ENCODE measurements at places on chromosomes 3 and 15.
A peak's percentile ranks its signal among the peaks of the same experiment; 100 is the strongest.

- DNase-seq = no peak
These were observed 21.0 kb upstream of the CA12 start for GRCh38 chr15:63402498-63403253.

DNA sequence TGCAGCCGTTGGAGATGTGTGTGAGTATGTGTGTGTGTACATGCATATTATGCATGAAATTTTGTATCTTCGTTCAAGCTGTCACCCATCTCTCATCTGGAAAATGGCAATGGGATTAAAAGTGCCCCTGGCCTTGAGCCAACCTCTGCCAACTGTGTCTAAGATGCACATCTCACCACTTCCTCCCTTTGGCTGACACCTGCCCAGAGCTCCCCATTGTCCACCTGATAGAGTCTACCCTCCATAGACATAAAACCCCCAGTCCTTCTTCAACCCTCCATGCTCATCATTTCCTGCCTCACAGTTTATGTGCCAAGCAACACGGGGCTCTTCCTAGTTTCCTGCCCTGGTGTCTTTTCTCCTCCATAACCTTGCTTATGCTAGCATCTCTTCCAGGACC is 187.5 kb upstream of the HES1 start:
- no peak for DNase-seq

- DNase-seq = no peak
These were observed 23.3 kb upstream of the PSMD6 start for GRCh38 chr3:64046592-64046991.

- no peak for DNase-seq
These were observed 34.1 kb downstream of the WHAMM start for GRCh38 chr15:82843566-82843965.

DNA sequence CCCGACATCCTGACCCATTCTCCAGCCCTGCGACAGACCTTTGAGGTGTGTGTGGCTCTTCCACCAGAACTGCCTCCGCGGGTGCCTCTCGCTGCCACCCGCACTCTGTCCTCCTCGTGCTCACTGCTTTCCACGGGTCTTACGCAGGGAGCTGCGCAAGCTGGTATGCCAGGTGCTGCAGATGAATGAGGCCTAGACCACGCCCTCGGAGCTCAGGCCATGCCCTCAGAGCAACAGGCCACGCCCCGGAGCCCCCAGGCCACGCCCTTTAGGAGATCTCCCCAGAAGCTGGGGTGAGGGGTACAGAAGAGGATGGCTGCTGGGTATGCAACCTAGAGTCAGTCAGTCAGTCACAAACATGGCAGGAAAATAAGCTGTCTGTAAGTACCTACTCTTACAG is 300.3 kb downstream of the GABRG3 start:
- no peak for DNase-seq

DNA sequence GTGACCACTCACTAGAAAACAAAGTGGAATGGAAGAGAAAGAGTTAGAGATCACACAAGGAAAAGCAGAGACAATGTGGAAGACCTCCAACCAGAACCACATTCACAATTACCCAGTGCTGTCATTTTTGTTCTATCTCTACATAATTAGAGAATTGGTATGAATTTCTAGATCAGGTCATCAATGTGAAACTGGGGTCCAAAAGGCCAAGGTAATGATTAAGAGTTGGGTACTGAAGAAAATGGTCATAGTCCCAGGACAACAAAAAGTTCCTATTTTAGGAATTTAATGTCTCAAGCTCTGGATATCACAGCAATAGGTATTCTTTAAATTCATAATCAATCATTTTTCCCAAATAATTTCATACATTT is 84.7 kb upstream of the PPIB start:
- no peak for DNase-seq

DNA sequence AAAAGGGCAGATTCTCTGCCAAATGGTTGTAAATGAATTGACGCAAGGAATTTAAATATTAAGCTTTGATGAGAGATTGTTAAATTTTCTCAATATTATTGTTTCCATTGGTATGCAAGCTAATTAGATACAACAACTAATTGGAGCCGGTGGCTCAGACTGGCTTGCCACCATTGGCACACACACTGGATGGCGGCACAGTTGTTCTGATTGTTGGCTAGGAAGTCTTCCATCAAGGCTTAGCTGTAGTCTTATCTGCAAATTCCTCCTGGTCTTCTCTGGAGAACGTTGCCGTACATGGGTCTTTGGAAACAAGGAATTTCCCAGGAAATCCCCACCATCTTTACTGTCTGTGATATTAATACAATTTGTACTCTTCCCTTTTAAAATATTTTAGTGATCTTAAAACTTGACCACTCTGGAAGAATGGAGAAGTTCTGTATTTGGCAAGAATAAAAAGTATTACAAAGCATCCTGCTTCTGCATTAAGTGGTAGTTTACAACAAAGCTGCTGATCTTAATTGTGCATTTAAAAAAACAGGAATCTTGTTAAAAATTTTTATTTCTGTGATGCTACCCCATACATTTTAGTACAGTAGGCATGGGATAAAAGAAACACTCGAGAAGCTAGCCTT is 126.5 kb downstream of the UBE2E2 start:
- no peak for DNase-seq

DNA sequence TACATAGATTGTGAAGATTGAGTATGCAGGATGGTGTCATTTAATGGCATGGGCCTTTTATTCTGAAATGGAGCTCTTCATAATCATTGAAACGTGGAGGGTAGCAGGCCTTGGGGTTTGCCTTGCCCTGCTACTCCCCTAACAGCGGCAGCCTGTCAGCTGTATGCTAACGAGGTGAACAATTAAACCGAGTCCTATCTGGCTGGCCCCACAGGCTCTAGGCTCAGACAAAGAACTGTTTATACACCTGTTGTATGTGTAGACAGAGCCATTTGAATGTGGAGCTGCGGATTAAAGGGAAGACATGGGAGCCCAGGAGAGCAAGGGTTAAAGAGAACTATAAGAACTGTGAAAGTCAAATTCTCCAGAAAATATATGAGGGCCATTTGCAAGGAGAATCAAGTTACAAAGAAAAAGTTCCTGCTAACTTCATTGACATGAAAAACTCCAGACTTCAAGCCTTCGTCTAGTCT is 116.7 kb upstream of the CGNL1 start:
- no peak for DNase-seq

DNA sequence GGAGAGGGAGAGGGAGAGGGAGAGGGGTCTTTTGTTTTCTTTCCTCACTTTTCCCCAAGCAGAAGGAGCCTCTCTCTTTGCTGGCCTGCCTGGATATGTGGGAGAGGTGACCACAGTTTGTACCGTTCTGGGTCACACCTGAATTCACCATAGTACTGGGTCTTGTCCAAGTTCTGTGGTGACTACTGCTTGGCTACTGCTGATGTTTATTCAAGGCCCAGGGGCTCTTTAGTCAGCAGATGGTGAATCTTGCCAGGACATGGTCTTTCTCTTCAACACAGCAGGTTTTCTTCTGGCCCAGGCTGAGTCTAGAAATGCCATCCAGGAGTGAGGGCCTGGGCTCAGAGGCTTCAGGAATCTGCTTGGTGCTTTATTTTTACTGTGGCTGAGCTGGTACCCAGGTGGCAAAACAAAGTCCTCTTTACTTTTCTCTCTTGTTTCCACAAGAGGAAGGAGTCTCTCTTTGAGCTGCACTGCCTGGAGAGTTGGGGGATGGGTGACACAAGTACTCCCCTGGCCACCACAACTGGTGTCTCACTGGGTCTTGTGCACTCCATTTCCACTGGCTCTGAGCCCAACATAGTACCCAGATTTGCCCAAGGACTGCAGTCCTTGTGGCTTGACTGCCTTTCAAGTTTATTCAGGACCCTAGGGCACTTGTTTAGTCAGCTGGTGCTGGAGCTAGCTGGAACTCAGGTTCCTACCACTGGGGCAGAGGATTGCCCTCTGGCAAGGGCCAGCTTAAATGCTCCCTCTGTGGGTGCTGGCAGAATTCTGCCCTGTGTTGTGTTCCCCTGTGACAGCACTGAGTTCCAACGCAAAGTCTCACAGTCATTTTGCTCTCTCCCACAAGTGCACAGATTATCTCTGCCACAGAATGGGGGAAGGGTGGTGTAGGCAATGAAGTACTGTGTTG is 16.8 kb upstream of the CCNDBP1 start:
- no peak for DNase-seq

GRCh38 chr3:10185804-10186762 is 21.4 kb downstream of the IRAK2 start:
- DNase-seq = no peak

- no peak for DNase-seq
These were observed 61.4 kb upstream of the ZBTB38 start for GRCh38 chr3:141306922-141307321.

DNA sequence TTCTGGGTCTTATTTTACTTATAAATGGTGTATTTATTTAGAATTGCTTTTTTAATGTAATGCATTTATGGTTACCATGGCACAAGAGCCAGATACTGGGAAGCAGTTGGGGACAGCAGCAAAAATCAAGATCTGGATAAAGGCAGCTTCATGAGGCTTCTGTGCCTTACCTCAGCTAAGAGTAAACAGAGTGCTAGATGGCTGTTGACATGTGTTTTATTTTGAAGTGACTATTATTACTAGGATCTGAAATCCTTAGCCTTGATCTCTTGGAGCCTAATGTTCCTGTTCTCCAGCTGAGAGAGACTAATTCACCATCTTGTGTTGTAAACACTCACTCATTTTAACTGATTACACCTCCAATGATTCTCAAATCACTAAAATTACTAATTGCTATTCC is 317.8 kb downstream of the LPP start:
- DNase-seq = no peak

DNA sequence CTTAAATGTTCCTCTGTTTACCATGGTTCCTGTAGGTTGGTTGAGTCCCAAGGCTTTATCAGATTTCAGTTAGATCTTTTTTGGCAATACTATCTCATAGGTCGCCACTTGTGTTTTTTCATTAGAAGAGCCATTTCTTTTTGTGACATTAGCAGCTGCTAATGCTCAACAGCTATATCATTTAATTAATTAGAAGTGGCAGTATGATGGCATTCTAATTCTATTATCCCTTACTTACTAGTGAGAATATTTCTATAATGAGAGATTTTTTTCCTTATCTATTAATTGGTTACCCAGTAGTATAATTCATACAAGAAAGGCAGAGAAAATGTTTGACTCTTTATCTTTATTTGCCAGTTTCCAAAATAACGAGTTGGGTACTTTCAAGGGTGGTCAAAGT is 25.2 kb downstream of the FRMD4B start:
- no peak for DNase-seq

GRCh38 chr3:106824856-106825255 is 552.4 kb upstream of the CCDC54 start:
- DNase-seq = no peak

GRCh38 chr3:188026191-188026968 is 127.6 kb upstream of the LPP start:
- DNase-seq = no peak

GRCh38 chr3:152834776-152835600 is at the start of gene P2RY1:
TSS of gene P2RY1 (plus strand) at chr3:152835131. CDS start at chr3:152835783, 652 bp downstream.
- peak; percentile 87 for DNase-seq

GRCh38 chr3:49199239-49199899 is 28.0 kb downstream of the KLHDC8B start:
- DNase-seq = peak; percentile 85

- no peak for DNase-seq
These were observed 72.4 kb downstream of the CRYGS start for GRCh38 chr3:186471771-186472170.

DNA sequence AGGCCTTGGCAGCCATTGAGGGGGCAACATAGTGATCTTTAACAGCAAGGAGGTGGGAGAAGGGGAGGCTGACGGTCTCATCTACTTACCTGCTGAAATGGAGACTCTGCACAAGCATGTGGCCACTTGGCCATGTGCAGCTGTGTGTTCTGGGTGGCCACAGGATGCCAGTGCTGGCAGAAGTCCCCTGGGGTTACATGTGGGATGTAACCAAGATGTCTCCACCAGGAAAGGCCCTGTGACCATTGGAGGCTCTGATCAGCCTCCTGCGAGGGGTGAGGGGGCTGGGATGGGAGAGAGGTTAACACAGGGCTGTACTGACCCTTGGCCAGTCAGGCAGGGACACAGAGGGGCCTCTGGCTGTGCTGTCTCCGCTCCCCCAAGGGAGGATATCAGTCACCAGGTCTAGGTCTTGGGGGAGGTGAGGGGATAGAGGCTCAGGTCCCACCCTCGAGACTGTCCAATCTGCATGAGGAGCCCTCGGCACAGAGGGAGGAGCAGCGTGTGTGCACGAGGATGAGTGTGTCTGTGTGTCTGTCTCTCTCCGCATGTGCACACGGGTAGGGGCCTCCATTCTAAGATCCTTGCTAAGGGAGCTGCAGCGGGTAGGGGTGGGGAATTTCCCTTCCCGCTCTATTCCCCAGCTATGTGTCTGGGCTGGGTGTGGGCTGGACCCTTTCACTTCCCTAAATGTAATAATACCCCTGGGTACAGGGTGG is 19.5 kb downstream of the PRKCD start:
- peak; percentile 88 for DNase-seq

DNA sequence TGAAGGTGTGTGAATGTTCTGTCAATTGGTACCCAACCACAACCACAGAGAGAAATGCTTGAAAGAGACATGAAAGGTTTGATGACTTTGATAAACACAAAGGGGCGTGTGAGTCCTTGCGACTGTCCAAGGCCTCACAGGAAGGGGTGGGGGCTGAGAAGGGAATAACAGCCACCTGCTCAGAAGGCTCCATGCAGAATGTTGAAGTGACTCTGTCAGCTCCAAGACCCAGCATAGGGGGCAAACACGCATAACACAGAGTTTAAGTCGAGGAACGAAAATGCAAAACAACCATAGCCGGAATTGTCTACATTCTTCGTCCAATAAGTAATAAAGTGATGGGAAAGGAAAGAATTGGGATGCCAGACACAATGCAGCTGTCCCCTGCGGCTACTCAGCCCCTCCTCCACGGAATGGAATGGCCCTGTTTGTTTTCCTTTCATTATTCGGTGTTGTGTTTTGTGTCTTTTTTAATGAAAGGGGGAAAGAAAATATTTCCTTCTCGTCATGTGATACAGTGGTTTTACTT is 19.9 kb downstream of the TMEM212 start:
- DNase-seq = no peak

- DNase-seq = no peak
These were observed 440.8 kb upstream of the GBE1 start for GRCh38 chr3:82202269-82202668.

GRCh38 chr3:99799422-99799821 is 18.2 kb upstream of the CMSS1 start:
- no peak for DNase-seq

DNA sequence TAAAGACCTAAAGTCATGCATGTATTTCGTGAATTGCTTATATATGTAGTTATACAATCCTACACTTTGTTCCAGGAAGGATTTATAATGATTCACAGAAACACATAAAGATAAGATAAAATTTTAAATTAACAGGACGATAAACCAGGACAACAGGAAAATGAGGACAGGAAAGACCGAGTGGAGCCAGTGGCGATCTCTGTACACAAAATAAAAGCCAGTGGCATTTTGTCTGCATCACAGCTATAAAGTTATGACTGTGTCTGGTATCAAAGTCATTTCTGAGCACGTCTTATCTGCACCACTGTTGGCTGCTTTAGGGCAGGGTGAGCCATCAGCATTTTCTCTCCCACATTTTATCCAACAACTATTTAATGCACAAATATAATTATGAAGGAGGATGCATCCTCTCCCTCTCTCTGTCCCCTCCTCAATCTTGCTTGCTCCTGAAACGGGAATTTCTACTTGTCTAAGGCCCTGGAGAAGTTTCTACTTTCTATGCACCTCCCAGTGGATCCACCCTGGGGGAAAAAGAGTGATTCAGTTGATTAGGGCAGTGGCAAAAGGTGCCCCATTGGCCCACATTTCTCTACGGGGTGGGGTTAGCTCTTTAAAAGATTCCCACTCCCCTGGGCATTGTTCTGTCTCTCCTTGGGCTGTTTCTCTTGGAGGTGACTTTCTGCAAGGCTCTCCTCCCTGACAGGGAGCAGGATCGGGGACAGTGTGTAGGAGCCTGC is 159.4 kb upstream of the UBE2E1 start:
- DNase-seq = no peak

Data from spleen (tissue), 13 donors.